ENCODE measurements at places on chromosomes 12 and 14.

- no peak for DNase-seq
- H3K4me3 ChIP-seq, result no peak overlapping the region
- no peak overlapping the region for H3K27ac ChIP-seq
- H3K4me1 ChIP-seq, result peaks cover 28% of the 10 kb centered on the region
Observed at GRCh38 chr14:101962503-101962874, 1.9 kb upstream of the DYNC1H1 start.

DNA sequence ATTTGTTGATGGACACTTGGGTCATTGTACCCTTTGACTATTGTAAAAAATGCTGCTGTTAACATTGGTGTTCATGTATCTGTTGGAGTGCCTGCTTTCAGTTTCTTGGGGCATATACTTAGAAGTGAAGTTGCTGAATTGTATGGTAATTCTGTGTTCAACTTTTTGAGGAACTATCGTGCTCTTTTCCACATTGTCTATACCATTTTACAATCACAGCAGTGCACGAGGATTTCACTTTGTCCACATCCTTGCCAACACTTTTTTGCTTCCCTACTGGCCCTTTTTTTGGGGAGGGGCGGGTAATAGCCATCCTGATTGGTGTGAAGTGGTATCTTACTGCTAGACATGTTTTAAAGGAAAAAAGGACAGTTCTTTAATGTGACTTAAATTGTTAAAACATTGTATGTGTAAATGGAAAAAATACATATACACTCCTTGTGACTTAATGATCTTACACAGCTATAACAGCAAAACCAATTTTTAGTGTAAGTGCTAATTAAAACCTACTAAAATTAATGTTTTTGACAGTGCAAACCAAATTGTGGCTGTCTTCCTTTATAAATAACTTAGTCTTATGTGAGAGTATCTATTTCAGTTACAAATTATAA, 52.7 kb downstream of the WNK1 start:
- peaks cover 33% of the 10 kb centered on the region for H3K4me1 ChIP-seq
- H3K4me3 ChIP-seq, result no peak overlapping the region
- no peaks in the 10 kb centered on the region for H3K36me3 ChIP-seq
- H3K27me3 ChIP-seq, result no peaks in the 10 kb centered on the region

DNA sequence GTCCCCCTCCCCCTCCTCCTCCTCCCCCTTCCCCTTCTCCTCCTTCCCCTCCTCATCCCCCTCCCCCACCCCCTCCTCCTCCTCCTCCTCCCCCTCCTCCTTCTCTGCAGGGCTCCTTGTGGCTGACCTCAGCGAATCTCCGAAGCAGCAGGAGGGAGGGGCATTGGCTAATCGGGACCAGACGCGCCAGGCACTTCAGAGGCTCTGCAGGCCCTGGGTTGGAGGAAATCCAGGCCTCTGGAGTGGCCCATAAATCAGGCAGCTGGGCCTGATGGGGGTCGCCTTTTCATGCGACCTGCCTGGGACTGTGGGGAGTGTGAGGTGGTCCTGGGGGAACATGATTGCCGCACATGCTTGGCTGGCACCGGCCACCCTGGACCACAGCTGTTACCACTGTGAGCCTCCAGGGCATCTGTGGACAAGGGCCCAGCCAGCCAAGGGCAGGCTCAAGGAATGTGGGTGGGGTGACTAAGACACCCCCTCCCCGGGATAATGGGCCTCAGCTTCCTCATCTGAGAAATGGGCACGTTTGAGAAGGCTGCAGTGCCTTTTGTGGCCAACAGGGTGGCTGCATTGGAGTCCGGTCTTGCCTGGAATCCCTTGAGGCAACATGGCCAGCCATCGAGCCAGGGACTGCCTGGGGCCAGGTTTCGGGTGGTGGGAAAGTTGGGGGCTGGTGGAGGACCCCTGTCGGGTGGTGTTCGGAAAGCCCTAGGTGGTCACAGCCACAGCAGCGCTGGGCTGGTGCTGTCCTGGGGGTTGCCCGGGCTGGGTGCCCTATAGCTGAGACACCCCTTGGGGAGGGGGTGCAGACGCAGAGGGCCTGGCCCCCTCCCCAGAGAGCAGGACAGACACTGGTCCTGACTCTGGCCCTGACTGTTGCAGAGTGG, 12.0 kb downstream of the KIF26A start:
- H3K27ac ChIP-seq, result no peak overlapping the region
- no peaks in the 10 kb centered on the region for H3K4me1 ChIP-seq
- no peaks in the 10 kb centered on the region for H3K36me3 ChIP-seq
- DNase-seq, result no peak

DNA sequence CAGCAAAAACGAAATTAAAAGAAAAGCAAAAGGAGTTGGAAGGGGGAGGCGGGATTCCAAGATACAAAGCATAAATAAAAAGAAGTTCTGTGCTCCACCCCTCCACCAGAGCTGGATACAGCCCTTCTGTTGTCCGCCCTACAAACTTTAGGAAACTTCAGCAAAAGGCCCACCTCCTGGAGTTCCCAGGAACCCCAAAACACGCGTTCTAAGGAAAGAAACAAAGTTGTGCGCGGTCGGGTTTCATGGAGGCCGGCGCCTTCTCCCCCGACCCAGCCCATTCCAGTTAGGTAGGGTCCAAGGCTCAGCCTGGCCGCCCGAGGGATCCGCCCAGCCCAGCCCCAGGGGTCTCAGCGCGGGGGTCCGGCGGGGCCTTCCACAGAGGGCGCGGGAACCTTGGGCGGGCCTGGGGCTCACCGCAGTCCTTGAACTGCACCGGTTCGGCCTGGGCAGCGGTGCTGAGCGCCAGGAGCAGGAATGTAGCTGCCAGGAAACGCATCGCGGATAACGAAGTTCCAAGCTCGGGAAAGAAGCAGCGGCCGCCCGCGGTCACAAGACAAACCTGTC, at the start of gene NPC2:
Gene NPC2, minus strand, starts transcription at position 530 of the 567 bp plus-strand sequence. Its CDS starts 31 bp downstream, at position 499.
- H3K27ac ChIP-seq, result peak within 1 kb of the TSS; percentile 93
- H3K36me3 ChIP-seq, result no peaks in the 10 kb centered on the region
- H3K4me3 ChIP-seq, result peak within 1 kb of the TSS; percentile 90

DNA sequence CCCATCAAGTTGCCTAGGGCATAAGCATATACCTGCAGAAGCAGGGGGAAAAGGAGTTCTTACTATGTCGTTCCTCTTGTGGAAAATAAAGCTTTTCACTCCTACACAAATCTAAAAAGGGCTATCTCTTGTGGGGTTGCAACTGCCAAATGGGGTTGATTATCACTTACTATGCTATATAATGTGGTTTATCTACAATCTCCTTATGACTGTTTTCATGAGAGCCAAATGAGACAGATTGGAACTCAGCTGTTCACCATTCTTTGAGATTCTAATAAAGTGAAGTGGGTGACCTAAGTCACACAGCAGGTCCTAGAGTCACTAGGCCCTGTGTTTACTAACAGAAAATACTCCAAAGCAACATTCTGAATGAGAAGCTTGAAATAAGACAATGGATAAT, 47.7 kb downstream of the CIT start:
- H3K27ac ChIP-seq, result no peak overlapping the region
- H3K27me3 ChIP-seq, result no peaks in the 10 kb centered on the region

DNA sequence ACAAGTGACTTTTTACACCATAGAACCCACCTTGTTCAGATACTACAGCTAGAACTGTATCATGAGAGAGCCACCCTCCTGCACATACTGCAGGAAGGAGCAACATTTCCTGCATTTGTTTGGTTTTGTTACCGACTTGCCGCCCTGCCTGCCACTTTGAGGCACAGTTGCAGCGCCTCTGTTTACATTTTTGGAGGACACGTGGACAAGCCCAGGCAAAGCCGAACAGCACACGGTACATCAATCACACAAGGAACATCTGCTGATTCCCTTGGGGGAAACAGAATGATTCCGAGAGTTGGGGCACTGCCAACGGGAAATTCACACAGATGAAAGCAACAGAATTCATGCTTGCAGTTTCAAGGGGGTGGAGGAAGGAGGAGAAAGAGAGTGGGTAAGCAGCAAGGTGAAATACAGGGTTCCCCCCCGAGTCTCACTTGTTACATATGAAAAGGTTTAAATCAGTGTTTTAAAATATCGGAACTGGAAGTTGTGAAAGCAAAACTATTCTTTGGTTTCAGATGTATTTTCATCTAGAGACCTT, 110.7 kb downstream of the BTG1 start:
- no peak overlapping the region for H3K27ac ChIP-seq
- peak overlapping the region; percentile 59 for H3K4me3 ChIP-seq
- no peaks in the 10 kb centered on the region for H3K27me3 ChIP-seq
- no peaks in the 10 kb centered on the region for H3K36me3 ChIP-seq
- DNase-seq, result no peak

- H3K4me3 ChIP-seq, result peak overlapping the region; percentile 70
- peaks cover 15% of the 10 kb centered on the region for H3K4me1 ChIP-seq
- no peak overlapping the region for H3K27ac ChIP-seq
- DNase-seq, result no peak
Observed at GRCh38 chr12:46831335-46832129, 5.7 kb upstream of the SLC38A4 start.

DNA sequence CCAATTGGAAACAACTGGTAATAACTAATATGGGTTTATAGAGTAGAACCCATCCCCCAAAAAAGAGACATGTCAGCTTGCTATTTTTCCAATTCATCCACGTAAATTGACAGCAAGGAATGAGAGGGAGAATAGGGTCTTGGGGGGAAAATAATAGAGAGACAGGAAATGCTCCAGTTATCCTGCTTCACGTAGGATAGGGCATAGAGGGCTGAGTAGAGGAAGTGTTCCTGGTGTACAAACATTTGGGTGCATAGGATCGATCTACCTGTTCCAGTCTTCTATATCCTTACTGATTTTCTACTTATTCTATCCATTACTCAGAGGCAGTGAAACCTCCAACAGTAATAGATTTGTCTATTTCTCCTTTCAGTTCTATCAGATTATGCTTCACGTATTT, 49.6 kb upstream of the COL2A1 start:
- no peaks in the 10 kb centered on the region for H3K4me1 ChIP-seq
- no peak overlapping the region for H3K27ac ChIP-seq
- no peaks in the 10 kb centered on the region for H3K27me3 ChIP-seq
- no peak for DNase-seq
- no peak overlapping the region for H3K4me3 ChIP-seq

DNA sequence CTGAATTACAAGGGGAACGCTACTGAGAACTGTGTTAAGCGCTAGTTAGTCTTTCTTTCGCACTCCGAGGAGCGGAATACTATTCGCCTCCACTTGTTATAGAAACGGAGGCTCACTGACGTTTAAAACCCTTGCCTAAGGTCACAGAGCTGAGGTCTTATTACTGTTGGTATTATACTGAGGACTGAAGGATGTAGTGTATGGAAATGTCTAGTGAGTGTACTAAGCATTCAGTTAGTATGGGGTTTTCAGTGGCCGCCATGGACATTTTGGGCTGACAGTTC, 826 bp downstream of the ACADS start:
- H3K4me1 ChIP-seq, result peaks cover 10% of the 10 kb centered on the region
- H3K36me3 ChIP-seq, result peaks cover 10% of the 10 kb centered on the region
- DNase-seq, result no peak
- peak overlapping the region; percentile 75 for H3K27ac ChIP-seq
- no peaks in the 10 kb centered on the region for H3K27me3 ChIP-seq

- H3K27ac ChIP-seq, result peak overlapping the region; percentile 3
- peaks cover 31% of the 10 kb centered on the region for H3K4me1 ChIP-seq
- peak overlapping the region; percentile 4 for H3K4me3 ChIP-seq
- DNase-seq, result no peak
- no peaks in the 10 kb centered on the region for H3K36me3 ChIP-seq
Observed at GRCh38 chr14:60951776-60952435, 29.0 kb downstream of the TRMT5 start.
